CD4-positive, alpha-beta T cell treated with Interleukin-1 beta for 1 hour (primary cell): ENCODE measurements at places on chromosomes 7 and 10.

- no peak for DNase-seq
Measured at GRCh38 chr7:1418505-1419309, 40.6 kb downstream of the MICALL2 start.

GRCh38 chr10:47160261-47160908 is 139.6 kb upstream of the GDF10 start:
- no peak for DNase-seq

DNA sequence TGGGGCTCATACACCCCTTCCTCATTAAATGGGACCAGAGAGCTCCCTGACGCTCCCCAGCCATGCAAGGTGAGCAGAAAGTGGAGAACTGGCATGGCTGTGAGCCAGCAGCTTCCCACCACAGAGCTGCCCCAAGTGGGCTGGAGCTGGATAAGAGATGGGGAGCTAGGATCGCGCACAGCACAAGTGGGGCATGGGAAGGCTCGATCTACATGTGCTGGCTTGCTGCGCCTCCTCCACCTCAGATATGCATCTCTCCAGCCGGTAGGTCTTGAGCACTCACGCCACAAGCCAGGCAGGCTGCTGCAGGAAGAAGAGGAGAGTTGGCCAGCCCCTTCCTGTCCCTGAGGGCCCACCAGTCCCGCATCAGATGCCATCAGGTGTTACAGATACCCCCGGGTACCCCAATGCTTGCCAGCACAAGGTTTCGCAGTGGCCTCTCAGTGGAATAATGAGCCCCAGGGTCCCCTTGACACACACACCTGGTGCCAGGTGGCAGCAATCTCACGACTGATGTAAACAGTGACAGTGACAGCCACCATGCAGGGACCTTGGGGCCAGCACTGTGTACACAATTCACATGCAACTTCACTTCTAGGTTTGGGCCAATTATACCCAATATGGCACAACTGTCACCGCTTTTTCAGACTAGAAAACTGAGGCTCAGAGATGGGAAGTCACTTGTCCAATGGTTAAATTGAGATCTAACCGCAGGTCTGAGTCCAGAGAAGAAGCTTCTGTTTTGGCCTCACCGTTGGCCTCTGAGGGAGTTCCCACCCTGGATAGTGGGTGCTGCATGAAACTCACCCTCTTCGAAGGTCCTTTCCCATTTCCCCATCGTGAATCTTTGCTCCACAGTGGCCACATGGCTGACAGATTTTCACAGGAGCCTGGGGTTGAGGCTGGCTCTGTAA is 79.3 kb downstream of the OAT start:
- DNase-seq: no peak

DNA sequence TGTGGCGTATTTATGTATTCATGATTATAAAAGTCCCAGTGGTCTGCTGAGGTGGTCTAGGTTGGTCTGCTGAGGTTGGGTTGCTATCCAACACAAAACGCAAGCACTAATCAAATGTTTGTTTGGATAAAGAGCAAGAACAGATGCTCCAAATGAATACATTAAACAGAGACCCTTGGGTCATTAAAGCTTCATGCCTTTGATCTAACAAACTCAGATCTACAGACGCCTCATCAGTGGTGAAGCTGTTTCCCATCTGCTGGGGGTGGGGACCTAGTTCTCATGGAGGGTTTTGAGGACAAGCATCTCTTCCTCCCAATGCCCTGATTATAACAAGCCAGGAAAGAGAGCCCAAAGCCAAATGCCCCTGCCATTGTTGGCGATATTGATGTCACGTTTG is 786.7 kb downstream of the NRG3 start:
- no peak for DNase-seq

DNA sequence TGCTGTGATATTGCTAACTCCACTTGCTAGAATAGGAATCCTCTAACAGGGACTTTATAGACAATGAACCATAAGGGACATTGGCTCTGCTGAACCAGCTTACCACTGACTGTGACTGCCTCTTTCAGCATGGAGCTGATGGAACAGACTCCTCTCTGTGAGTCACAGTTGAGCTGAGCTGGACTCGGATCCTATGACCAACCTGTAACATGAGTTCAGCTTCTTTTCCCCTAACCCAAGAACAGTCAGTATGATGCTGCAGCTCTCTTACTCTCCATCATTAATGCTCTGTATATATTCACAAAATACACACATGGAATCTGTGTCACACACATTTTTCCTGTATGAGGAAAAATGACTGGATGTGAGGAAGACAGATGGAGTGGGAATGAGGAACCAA is 177.9 kb upstream of the BET1 start:
- no peak for DNase-seq

GRCh38 chr7:80654887-80655340 is 16.5 kb downstream of the CD36 start:
- DNase-seq: no peak

GRCh38 chr7:156979007-156979606 is 29.6 kb downstream of the NOM1 start:
- DNase-seq: no peak

DNA sequence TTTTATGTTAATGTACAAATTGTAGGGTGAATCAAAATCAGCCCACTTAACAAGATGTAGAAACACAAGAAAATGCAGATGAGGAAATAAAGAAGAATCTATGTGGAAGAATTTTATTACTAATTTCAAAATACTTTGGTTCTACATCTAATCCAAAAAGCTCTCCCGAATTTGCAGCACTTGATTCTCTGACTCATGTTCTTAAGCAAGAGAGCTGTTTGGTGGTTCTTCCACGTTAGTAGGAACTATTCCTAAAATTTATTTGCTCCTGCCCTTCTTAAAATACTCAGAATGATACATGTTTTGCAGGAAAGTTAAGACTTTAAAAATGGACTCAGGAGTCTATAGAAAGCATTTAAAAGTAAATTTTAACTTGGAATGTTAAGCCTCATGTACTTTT is 91.8 kb downstream of the ZMYND11 start:
- no peak for DNase-seq
